Activated CD8-positive, alpha-beta memory T cell treated with anti-CD3 and anti-CD28 coated beads for 4 hours (primary cell): ENCODE measurements at places on chromosomes 3 and 15.

- no peak for DNase-seq
Observed at GRCh38 chr3:171753665-171754408, 56.4 kb downstream of the PLD1 start.

DNA sequence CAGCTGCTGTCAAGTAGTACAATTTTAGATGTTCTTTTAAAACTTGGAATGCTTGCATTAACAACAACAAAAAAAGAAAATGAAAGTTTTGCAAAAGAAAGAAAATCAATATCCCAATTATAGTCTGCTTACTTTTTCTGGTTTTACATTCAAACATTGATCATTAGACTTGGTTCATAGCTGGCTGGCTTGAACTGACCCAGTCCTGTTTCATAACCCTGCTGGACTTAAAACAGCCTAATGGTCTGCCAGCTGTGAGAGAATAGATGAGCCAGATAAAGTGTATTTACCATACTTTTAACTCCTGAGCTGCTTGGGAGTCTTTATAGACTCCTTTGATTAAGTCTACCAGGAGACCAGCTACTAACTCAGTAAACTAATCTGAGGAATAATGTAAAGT, 59.2 kb downstream of the PIAS1 start:
- DNase-seq = no peak

DNA sequence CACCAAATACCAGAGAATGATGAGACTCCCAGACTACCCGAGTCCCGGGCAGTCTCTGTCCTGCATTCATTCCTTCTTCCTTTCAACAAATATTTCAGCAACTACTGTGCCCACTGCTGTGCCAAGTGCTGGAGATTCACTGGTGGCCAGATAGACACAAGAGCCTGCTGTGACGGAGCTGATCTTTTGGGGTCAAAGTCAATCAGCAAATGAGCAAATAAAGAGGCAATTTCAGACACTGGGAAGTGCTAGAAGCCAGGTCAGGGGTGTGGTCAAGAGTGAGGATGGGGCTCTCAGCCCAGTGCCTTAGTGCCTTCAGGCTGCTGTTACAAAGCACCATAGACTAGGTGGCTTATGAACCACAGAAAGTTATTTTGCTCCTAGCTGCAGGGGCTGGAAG, 104.9 kb upstream of the IQSEC1 start:
- no peak for DNase-seq

DNA sequence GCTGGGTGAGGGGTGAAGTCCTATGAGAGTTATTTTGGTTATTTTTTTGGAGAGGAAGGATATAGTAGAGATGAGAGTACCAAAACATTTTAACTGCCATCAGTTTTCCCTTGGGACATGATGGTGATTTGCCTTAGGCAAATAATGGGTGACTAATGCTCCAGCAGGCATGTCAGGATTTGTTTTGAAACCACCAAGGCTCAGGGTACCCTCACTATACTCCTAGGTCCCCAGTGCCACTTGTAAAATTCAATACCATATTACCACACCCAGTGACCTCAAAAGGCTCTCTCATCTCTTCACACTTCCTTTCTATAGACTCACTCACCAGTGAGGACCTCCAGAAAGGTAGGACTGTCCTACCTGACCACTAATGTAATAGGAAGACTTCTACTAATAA, 83.6 kb downstream of the WDR72 start:
- DNase-seq = no peak

- DNase-seq = peak; percentile 2
Observed at GRCh38 chr3:31077021-31077601, 182.7 kb upstream of the GADL1 start.

GRCh38 chr15:64912379-64913325, 950 bp downstream of the ANKDD1A start:
- no peak for DNase-seq

GRCh38 chr3:39226106-39226741, 33.8 kb upstream of the XIRP1 start:
- DNase-seq = no peak

DNA sequence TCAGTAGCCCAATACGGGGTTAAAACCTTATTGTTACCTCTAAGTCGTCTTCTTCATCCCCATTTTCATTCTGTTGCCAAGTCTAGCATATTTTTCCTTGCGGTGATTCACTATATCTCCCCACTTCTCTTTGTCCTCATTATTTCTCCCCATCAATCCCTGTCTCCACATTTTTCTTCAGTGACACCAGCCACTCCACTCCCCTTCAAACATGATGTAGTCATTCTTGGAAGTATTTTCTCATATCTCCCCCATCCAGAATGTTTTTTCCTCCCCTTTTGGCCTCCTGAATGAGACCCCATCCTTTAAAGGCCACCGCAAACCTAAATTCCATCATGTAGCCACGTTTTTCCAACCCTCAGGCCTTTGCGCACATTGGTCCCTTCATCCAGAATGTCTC, 105.9 kb downstream of the TOP2B start:
- no peak for DNase-seq

GRCh38 chr3:71585131-71585530, 1.6 kb upstream of the FOXP1 start:
- no peak for DNase-seq

DNA sequence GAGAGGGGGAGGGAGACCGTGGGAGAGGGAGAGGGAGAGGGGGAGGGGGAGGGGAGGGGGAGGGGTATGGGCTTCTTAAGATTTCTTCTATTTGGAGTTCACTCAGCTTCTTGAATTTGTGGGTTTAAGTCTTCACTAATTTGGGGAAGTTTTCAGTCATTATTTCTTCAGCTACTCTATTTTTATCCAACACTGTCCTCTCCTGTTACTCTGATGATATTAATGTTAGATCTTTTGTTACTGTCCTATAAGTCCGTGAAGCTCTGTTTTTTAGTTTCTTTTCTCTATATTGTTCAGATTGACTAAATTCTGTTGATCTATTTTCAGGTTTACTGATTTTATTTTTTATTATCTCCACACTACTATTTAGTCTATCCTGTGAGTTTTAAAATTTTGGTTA, 351.5 kb upstream of the TPM1 start:
- no peak for DNase-seq

DNA sequence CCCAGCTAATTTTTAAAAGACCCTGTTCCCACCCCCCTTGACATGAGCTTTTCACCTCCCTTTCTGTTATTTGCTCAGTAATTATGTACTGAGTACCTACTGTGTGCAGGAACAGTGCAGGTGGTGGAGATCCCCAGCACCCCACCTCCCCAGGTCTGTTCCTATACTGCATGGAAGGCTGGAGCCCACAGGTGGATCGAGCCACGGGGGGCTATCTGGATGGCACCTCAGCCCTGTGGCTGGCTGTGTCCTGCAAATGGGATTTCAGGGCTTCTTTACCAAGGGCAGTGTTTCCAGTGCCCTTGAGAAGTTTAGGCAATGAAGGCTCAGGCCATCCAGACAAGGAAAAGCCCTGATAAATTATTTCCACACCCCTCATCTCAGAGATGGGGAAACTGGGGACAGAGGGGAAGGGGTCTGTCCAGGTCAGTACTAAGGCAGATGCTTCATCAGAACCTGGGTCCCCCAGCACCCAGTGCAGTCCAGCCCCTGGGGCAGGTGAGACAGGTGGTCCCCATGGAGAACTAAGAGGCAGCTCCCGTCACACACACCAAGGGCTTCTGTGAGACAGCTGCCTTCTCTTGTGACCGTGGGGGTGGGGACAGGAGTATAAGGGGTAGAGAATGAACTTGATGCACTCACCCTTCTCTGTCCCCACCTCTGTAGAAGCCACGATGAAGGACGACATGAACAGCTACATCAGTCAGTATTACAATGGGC, 109.6 kb downstream of the ETFA start:
- DNase-seq = no peak

GRCh38 chr15:25811481-25811906, 51.6 kb downstream of the ATP10A start:
- no peak for DNase-seq

- DNase-seq = no peak
Observed at GRCh38 chr3:37718632-37719031, 143.0 kb upstream of the CTDSPL start.

DNA sequence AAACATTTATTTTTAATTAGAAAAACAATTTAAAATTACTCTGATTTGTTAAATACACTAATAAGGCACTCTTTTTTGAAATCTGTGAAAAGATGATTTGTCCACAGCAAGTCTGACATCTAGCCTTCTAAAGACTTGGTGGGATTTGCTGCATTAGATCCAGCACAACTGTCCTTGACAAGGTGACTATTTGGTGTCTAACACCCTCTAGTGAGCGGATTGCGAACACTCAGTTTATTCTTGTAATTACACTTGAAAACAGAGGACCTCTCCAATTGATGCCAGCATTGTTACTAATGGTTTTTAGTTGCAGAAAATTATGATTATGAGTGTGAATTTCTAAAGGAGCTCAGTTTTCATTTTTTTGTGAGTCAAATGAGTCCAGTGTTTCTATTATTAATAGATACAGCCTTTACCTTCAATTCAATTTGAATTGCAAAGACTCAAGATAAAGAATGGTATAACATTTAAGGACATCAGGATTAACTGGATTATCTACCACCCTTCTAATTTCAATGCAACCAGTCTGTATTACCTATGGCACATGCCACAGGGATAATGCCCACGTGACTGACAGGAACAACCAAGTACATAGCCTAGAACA, 29.7 kb upstream of the STRIT1 start:
- no peak for DNase-seq

DNA sequence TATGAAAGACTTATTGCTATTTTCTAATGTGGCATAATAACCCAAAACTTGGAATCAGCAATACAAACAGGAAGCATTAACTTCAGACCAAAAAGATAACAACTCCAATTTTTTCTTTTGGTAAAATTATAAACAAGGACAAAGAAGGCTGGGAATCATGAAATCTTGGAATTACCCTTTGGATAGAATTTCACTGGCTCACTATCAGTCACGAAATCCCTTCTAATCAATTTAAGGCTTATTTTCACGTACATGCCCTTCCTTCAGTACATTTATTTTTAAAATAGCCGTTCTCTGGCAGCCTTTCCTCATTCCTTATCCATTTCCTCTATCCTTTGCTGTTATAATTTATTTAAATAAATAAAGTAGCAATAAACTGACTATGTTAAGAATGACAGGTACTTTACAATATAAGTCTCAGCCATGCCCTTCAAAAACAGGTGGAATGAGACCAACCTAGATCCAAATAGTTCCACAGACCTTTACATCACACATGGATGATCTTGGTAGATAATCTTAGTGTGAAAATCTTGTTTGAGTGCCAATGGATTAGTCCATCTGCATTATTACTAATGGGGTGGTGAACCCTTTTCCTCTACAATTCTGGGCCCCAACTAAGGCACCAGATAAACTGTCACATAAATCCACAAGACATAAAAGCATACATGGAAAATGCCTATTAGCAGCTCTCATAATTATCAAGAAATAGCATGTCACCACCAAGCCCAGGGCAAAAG, 38.9 kb downstream of the ABI3BP start:
- DNase-seq = no peak

DNA sequence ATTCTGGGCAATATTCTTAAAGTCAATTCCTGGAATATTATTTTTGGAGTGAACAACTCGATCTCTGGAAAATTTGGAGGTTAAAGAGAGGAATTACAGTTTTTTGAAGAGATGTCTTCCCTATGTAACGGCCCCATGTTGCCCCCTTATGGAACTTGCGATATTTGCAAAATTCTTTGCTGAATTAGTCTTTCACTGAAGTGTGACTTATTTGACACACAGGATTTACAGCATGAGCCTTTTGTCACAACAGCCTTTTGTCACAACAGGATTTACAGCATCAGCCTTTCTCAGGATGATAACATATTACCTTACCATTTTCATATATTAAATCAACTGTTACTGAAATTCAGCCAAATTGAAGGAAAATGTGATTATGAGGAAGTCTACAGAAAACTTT, 37.8 kb upstream of the SPTSSB start:
- DNase-seq = no peak

- DNase-seq = no peak
Observed at GRCh38 chr15:48283396-48284145, 47.7 kb upstream of the DUT start.

DNA sequence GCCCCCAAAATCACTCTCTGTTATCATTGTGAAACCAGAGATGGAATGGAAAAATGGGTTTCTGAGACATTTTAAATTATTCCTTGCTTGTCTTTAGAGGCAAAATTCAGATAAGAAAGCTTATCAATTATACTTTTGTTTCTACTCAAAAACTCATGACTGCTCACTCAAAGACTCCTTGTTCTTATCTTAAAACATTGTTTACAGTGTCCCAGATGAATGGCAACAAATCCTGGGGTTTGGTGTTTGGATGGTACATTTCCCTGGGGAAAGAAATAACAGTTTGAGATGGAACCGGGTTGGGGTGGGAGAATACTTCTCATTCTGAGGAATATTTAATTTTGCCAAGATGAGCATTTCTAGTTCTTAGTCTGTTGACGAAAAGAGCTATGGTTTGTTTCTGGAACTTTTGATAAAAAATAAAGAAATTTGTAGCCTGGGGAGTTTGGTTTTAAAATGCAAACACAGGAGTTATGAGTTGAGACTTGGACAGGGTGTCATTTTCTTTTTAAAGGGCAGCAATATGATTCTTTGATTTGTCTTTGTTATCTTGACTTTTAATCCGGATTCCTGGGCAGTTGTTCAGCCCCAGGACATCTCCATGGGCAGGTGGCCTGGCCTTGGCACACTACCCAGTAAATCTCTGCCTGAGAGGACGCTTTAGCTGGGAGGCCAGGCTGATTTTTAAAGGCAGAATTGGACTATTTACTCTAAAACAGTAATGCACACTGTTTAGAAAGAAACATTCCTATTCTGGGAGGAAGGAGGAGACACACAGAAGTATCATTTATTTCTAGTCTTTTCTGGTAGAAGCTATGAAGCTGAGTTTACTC, 32.4 kb downstream of the BTD start:
- no peak for DNase-seq

GRCh38 chr3:143832433-143832832, 15.8 kb downstream of the SLC9A9 start:
- no peak for DNase-seq

GRCh38 chr3:69119681-69120080, 2.7 kb downstream of the LMOD3 start:
- DNase-seq = no peak

DNA sequence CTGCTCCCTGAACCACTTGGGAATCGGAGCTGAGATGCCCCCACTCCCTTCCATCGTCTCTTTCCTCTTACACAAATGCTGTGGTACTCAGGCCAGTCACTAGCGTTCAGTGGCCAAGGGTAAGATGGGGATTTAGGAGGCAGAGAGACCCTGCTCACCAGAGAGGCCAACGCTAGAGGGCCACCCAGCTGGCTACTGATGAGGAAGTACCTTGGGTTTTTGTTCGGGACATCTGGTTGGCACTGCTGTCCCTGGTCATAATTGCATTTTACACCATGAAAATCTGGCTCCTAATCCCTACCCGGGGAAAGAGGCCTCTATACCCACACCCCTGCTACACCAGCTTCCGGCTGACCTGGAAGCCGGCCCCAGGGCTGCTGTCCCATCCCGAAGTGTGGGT, 7.7 kb downstream of the MAP6D1 start:
- no peak for DNase-seq

- DNase-seq = no peak
Observed at GRCh38 chr15:69234676-69235075, 64.0 kb upstream of the PAQR5 start.

GRCh38 chr15:64131547-64131946, 20.0 kb upstream of the SNX22 start:
- no peak for DNase-seq
